ENCODE measurements at places on chromosomes 1 and 21. TPM values are rescaled to one million over a fixed set of nuclear protein-coding genes. Genes with fewer than 3 reads are reported as not detected.
A peak's percentile ranks its signal among the peaks of the same experiment; 100 is the strongest.

- H3K4me3 ChIP-seq: no peak overlapping the region
- no peak for DNase-seq
- no peaks in the 10 kb centered on the region for H3K4me1 ChIP-seq
- no peaks in the 10 kb centered on the region for H3K36me3 ChIP-seq
- no peak overlapping the region for H3K27ac ChIP-seq
- H3K27me3 ChIP-seq: no peaks in the 10 kb centered on the region
Measured at GRCh38 chr21:22728091-22728490, 1729.9 kb downstream of the NCAM2 start.

GRCh38 chr1:47104816-47105215, 32.4 kb upstream of the CYP4A22 start:
- H3K27me3 ChIP-seq: no peaks in the 10 kb centered on the region
- no peak overlapping the region for H3K27ac ChIP-seq
- H3K4me3 ChIP-seq: no peak overlapping the region
- H3K4me1 ChIP-seq: no peaks in the 10 kb centered on the region
- H3K36me3 ChIP-seq: no peaks in the 10 kb centered on the region

- no peaks in the 10 kb centered on the region for H3K27me3 ChIP-seq
- H3K4me1 ChIP-seq: peaks cover 62% of the 10 kb centered on the region
- H3K4me3 ChIP-seq: no peak overlapping the region
- H3K36me3 ChIP-seq: no peaks in the 10 kb centered on the region
- peak overlapping the region; percentile 90 for H3K27ac ChIP-seq
Measured at GRCh38 chr1:234875328-234875952, 253.2 kb downstream of the TOMM20 start.

- H3K4me1 ChIP-seq: no peaks in the 10 kb centered on the region
- H3K4me3 ChIP-seq: no peak overlapping the region
- no peaks in the 10 kb centered on the region for H3K27me3 ChIP-seq
- DNase-seq: no peak
- H3K36me3 ChIP-seq: peaks cover 50% of the 10 kb centered on the region
- no peak overlapping the region for H3K27ac ChIP-seq
Measured at GRCh38 chr1:28213315-28213714, 19.5 kb downstream of the DNAJC8 start.

DNA sequence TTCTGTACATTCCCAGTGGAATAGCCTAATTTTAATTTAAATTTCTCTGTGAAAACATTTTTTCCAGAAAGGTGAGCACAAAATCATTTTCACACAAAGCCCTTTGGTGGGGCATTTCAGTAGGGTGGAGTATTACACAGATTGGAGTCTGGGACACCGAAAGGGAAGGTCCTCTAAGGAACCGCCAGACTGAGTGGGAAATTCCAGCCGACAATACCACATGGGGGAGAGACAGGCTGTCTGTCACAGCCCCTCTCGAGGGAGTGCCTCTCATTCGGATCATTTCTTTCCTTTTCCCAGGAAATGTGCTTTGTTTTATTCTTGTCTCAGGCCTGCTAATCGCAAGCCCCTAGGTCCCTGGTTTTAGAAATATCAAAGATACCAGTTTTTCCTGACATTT, 150.6 kb upstream of the HOOK1 start:
- H3K4me1 ChIP-seq: no peaks in the 10 kb centered on the region
- no peak overlapping the region for H3K27ac ChIP-seq
- no peak for DNase-seq
- H3K36me3 ChIP-seq: no peaks in the 10 kb centered on the region
- H3K4me3 ChIP-seq: no peak overlapping the region
- H3K27me3 ChIP-seq: no peaks in the 10 kb centered on the region

DNA sequence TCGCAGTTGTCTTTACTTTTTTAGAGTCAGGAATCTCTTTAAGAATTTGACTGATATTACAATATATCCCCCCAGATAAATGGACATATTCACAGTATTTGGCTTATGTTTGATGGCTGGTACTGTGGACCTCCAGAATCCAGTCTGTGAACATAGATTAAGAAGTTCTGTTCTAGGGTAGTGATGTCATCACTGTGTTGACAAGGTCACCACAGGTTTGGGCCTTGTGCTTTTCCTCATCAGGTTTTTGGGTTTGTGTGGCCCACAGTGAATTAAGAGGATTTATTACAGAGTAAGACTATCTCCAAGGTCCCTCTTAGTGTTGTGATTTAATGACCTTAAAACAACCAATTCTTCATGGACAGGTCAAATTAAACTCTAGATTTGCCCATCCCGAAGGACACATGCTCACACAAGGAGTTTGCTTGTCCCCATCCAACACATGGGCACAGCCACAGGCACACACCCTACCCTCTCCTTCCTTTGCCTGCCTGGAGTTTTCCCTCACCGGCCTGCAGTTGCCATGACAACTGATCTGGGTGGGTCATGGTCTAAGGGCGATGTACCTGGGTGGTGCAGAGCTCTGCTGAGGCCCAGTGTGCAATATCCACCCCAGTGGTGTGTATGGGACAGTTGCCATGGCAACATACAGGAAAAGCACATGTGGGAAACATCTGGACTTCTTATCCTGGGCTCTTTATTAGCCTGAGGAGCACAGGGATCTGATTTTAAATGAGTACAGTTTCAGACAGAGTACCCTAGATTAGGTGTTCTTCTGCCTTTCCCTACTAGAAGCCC, 98.6 kb downstream of the NAV1 start:
- H3K27me3 ChIP-seq: no peaks in the 10 kb centered on the region
- DNase-seq: no peak
- no peak overlapping the region for H3K27ac ChIP-seq
- no peaks in the 10 kb centered on the region for H3K4me1 ChIP-seq
- no peaks in the 10 kb centered on the region for H3K36me3 ChIP-seq

DNA sequence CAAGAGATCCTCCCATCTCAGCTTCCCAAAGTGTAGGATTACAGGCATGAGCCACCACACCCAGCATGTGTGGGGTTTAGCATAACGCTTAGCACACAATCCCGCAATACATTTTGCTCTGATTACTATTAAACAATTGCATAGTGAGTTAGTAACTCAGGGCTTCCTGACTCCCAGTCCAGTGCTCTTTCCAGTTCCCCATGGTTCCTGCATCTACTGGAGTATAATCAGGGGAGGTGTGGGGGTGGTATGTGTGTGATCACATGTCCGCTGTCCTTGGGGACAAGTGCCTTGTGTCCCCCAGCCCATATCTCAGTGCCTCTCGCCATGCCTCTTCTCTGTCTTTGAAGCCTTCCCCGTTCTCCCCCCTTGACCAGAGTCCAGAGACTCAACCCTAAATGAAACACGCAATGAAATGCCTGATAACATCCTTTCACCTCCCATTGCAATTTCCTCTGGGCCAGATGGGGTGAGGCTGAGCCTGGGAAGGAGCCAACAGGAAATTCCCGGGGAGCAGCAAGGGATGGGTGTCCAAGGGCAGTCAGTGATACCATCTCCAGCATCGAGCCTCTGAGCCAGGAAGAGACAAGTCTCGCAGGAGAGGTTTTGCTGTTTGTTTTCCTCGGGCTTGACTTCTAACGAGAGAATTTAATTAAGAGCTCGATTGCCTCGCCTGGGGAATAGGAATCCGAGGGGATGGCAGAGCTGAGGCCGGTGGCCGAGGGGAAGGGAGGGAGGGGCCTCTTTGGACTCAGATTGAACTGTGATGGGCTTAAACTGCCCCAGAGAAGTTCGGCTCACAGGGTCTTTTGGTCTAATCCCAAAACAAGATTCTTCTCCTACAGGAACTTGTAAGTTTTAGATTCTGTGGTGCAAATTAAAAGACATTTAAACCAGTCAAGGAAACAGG, 7.7 kb upstream of the HTR1D start:
- DNase-seq: no peak
- no peaks in the 10 kb centered on the region for H3K36me3 ChIP-seq
- H3K27ac ChIP-seq: no peak overlapping the region
- H3K27me3 ChIP-seq: no peaks in the 10 kb centered on the region

- 0 out of 2 replicates have a peak overlapping the region, but pooled peaks have one; percentile 9 for H3K4me3 ChIP-seq
- no peaks in the 10 kb centered on the region for H3K36me3 ChIP-seq
- H3K4me1 ChIP-seq: peaks cover 52% of the 10 kb centered on the region
- DNase-seq: no peak
- H3K27ac ChIP-seq: peak overlapping the region; percentile 99
- H3K27me3 ChIP-seq: no peaks in the 10 kb centered on the region
Measured at GRCh38 chr21:41786509-41786987, 19.7 kb upstream of the RIPK4 start.

DNA sequence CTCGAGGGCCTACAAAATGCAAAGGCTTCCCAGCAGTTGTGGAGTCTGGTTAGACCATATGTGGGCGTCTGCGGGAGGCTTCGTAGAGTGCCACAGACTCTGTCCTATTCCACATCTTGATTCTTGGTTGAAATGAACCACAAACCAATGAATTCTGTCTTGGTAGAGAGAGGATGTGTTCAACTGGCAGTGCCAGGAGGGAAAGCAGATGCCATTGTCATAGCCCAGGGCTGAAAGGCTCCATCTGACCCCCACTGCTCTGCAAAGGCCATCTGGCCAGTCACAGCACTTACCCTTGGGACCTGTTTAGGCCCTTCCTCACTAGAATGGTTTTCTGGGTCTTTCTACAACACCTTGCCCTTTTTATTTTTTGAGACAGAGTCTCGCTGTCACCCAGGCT, 22.1 kb downstream of the ACOT11 start:
- H3K27ac ChIP-seq: no peak overlapping the region
- H3K36me3 ChIP-seq: no peaks in the 10 kb centered on the region
- H3K4me3 ChIP-seq: no peak overlapping the region
- no peak for DNase-seq
- H3K27me3 ChIP-seq: no peaks in the 10 kb centered on the region

GRCh38 chr1:172909606-172910326, 141.0 kb downstream of the TNFSF18 start:
- no peak for DNase-seq
- no peaks in the 10 kb centered on the region for H3K27me3 ChIP-seq
- H3K4me3 ChIP-seq: no peak overlapping the region
- no peak overlapping the region for H3K27ac ChIP-seq
- H3K36me3 ChIP-seq: no peaks in the 10 kb centered on the region
- no peaks in the 10 kb centered on the region for H3K4me1 ChIP-seq

DNA sequence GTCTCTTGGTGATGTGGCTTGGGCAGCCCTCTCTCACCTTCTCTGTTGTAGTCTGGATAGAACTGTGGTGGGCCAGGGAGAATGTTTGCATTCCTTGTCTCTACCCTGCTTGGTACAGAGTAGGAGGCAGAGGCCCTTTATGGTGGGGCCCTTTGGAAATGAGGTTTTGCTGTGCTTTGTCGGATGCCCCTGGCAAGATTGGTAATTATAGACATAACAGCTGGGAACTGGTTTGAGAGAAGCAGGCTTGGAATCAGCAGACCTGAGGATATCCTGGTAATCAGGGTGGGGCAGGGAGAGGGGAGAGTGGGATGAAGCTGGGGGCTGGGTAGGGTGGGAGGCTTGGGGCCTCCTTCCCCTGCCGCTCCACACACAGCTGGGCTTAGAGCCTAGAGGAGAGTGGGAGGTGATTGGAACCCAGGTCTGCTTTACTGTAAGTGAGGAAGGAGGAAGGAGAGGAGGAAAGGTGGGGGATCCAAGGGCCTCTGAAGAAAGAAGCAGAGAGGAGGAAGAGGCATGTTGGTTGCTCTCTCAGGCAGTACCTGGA, 5.0 kb downstream of the VANGL2 start:
- H3K27me3 ChIP-seq: peaks cover 17% of the 10 kb centered on the region
- H3K4me1 ChIP-seq: no peaks in the 10 kb centered on the region
- no peak overlapping the region for H3K27ac ChIP-seq

Gene TMEM201
- total RNA-seq: 26.5 TPM

DNA sequence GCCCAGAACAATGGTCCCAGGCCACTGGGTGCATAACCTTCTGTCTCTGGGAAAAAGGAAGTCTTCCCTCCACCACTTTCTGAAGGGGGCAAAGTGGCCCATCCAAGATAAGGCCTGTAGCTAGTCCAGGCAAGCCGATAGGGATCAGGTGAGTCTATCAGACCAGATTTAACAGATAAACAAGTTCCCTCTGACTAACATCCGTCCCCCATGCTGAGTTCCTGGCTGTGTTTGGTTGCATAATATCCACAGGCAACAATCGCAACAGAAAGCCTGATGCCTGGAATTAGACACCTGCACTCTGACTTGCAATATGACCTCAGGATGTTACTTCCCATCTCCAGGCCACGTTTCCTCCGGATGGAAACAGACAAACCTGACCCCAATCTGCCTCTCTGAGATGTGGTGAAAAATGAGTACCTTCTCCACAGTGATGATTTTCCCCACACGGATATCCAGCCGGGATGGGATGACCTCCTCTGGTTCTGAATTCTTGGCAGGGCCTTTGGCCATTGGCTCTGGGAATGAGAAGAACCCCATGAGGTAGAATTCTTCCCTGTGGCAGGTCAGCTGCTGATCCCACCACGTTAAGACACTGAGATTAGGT, 36.4 kb downstream of the YARS1 start:
- DNase-seq: no peak
- peaks cover 3% of the 10 kb centered on the region for H3K4me1 ChIP-seq
- no peaks in the 10 kb centered on the region for H3K27me3 ChIP-seq
- H3K4me3 ChIP-seq: no peak overlapping the region
- H3K27ac ChIP-seq: no peak overlapping the region
- H3K36me3 ChIP-seq: peaks cover 20% of the 10 kb centered on the region

GRCh38 chr1:215872658-215873057, 305.6 kb downstream of the KCTD3 start:
- no peak overlapping the region for H3K4me3 ChIP-seq
- no peaks in the 10 kb centered on the region for H3K4me1 ChIP-seq
